ENCODE measurements at places on chromosomes 1 and 21. TPM values are rescaled to one million over a fixed set of nuclear protein-coding genes. Genes with fewer than 3 reads are reported as not detected.

- no peaks in the 10 kb centered on the region for H3K4me1 ChIP-seq
- DNase-seq, result no peak
- H3K27me3 ChIP-seq, result no peaks in the 10 kb centered on the region
- no peak overlapping the region for H3K27ac ChIP-seq
- H3K36me3 ChIP-seq, result no peaks in the 10 kb centered on the region
- no peak overlapping the region for H3K4me3 ChIP-seq
Observed at GRCh38 chr1:18240906-18241305, 133.3 kb downstream of the IGSF21 start.

DNA sequence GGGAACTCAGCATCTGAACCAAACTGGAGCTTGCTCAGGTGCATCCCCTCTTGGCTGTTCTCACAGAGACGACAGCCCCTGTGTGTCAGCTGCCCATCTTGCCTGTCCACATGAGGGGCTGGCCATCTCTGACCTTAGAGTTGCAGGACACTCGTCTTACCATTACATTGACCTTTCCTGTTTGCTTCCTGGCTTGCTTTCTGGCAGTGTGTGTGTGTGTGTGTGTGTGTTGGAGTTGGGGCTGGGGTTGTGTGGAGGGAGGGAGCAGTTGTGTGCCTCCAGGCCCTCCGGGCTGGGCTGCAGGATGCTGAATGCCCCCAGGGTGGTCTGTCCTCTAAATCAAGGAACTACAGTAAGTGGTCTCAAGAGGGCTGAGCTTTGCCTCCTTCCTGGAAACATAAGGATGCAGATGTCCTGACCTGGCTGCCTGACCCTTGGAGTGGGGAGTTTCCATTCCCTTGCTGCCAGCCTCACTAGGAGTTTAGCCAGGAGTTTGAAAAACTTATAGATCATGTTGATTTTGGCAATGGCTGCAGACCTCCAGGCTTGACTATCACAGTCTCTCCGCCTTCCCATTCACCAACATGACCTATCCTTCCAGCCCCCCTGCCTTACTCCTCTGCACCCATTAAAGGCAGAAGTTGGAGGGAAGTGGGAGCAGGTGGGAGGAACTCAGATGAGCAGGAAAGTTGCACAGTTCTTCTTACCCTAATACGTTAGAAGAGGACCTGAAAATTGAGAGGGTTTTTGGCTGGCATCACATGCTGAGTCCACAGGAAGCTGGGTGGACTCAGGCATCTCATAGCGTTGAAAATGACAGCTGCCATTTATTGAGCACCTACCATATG lies 19.0 kb downstream of the RASSF5 start:
- H3K4me1 ChIP-seq, result no peaks in the 10 kb centered on the region
- H3K27ac ChIP-seq, result no peak overlapping the region
- no peaks in the 10 kb centered on the region for H3K27me3 ChIP-seq
- no peaks in the 10 kb centered on the region for H3K36me3 ChIP-seq
- DNase-seq, result no peak

- DNase-seq, result no peak
- no peak overlapping the region for H3K4me3 ChIP-seq
- H3K27ac ChIP-seq, result no peak overlapping the region
- no peaks in the 10 kb centered on the region for H3K4me1 ChIP-seq
Observed at GRCh38 chr1:244137725-244138124, 86.6 kb downstream of the ZBTB18 start.

- no peaks in the 10 kb centered on the region for H3K27me3 ChIP-seq
- H3K27ac ChIP-seq, result no peak overlapping the region
- no peak for DNase-seq
- no peaks in the 10 kb centered on the region for H3K36me3 ChIP-seq
- H3K4me3 ChIP-seq, result no peak overlapping the region
Observed at GRCh38 chr1:7584643-7585042, 186.5 kb upstream of the VAMP3 start.

DNA sequence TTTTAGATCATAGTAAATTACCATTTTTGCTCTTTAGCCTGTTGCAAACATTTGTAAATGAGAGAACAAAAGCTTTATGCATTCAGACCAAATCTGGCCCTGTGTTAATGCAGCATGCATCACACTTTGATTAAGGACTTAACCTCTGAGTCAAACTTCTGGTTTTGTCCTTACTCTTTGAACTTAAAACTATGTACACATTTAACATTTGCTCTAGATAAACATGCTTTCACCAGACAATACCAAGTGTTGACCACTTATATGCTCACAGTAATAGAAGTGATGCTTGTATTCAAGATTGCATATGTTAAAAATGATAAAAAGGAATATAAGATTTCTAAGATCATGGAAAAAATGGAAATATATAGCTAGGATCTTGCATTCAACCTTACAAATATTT lies 1095.3 kb downstream of the ADGRL2 start:
- DNase-seq, result no peak
- H3K4me3 ChIP-seq, result no peak overlapping the region
- H3K27me3 ChIP-seq, result no peaks in the 10 kb centered on the region
- H3K36me3 ChIP-seq, result no peaks in the 10 kb centered on the region
- no peak overlapping the region for H3K27ac ChIP-seq
- no peaks in the 10 kb centered on the region for H3K4me1 ChIP-seq

- peak; percentile 84 for DNase-seq
- no peak overlapping the region for H3K4me3 ChIP-seq
- H3K27ac ChIP-seq, result no peak overlapping the region
- no peaks in the 10 kb centered on the region for H3K36me3 ChIP-seq
- H3K27me3 ChIP-seq, result no peaks in the 10 kb centered on the region
Observed at GRCh38 chr1:151828921-151829320, 2.7 kb downstream of the RORC start.

DNA sequence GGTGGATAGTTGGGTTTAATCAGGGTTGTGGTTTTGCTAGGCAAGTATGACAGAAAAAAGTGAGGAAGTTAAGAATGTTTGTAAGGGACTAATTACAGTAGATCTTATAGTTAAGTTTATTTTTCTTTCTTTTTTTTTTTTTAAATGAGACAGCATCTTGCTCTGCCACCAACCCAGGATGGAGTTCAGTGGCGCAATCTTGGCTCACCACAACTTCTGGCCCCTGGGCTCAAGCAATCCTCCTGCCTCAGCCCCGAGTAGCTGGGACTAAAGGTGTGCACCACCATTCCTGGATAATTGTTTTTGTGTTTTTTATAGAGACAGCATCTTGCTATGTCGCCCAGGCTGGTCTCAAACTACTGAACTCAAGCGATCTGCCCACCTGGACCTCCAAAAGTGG lies 41.7 kb downstream of the EYA3 start:
- DNase-seq, result no peak
- no peak overlapping the region for H3K4me3 ChIP-seq
- no peaks in the 10 kb centered on the region for H3K36me3 ChIP-seq
- no peaks in the 10 kb centered on the region for H3K4me1 ChIP-seq
- H3K27ac ChIP-seq, result no peak overlapping the region
- H3K27me3 ChIP-seq, result no peaks in the 10 kb centered on the region

DNA sequence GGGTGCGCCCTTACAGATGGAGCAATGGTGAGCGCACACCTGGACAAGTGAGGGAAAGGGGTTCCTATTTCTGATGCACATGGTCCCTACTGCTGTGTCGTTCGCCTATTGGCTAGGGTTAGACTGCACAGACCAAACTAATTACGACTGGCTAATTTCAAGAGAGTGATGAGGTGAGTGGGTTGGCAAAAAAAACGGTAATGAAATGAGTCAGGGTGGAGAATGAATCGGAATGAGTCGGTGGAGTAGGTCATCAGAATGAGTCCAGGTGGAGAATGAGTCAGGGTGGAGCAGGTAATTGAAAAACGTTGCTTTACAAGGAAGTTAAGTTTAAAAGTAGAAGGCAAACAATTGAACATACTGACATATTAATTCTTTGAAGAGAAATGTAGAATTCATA lies 79.8 kb downstream of the WDR4 start:
- H3K4me3 ChIP-seq, result no peak overlapping the region
- H3K4me1 ChIP-seq, result no peaks in the 10 kb centered on the region
- no peaks in the 10 kb centered on the region for H3K27me3 ChIP-seq
- DNase-seq, result no peak
- H3K27ac ChIP-seq, result no peak overlapping the region

DNA sequence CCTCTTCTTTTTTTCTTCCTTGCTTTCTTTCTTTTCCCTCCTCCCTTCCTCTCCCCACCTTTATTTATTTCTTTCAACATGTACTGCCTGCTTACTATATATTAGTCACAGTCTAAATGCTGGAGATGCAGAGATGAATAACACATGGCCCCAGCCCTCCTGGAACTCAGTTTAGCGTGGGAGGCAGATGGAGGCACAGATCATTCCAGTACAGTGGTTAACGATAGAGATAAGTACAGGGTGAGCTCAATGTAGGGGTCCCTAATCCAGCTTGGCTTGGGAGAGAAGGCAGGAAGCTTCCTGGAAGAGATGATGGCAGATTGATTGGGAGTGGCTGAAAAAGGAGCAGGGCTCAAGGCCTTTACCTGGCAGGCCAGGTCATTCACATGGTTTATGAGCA lies 55.6 kb upstream of the PPP2R5A start:
- no peak for DNase-seq
- H3K27me3 ChIP-seq, result no peaks in the 10 kb centered on the region
- H3K36me3 ChIP-seq, result no peaks in the 10 kb centered on the region
- no peak overlapping the region for H3K4me3 ChIP-seq
- H3K4me1 ChIP-seq, result no peaks in the 10 kb centered on the region

GRCh38 chr1:207658904-207659485 lies 14.1 kb downstream of the CR1L start:
- no peak for DNase-seq
- H3K4me3 ChIP-seq, result no peak overlapping the region
- no peaks in the 10 kb centered on the region for H3K36me3 ChIP-seq
- H3K4me1 ChIP-seq, result no peaks in the 10 kb centered on the region
- no peaks in the 10 kb centered on the region for H3K27me3 ChIP-seq

- H3K27ac ChIP-seq, result no peak overlapping the region
- no peaks in the 10 kb centered on the region for H3K36me3 ChIP-seq
- H3K27me3 ChIP-seq, result no peaks in the 10 kb centered on the region
Observed at GRCh38 chr1:45769261-45769932, 18.9 kb upstream of the IPP start.

DNA sequence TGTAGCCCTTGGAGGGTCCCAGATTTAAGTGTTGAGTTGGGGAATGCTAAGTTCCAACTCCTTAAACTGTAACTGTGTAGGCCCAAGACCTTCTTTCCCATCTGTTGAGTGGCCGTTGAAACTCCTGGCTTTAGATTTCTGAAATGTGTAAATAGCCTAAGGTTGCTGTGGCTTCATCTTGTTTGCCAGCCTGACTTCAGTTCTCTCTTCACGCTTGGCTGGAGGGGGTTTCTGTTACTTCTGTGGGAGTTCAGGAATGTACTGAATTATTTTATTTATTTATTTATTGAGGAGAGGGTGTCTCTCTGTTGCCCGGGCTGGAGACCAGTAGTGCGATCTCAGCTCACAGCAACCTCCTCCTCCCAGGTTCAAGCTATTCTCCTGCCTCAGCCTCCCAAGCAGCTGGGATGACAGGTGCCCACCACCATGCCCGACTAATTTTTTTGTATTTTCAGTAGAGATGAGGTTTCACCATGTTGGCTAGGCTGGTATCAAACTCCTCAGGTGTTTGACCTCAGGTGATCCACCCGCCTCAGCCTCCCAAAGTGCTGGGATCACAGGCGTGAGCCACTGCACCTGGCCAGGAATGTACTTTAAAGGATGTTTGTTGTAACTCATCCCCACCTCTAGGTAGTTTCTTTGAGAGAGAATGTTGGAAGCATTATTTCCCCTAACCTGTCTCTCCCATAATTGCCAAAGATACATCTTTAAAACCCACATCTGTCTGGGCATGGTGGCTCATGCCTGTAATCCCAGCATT lies 5.9 kb downstream of the TTC39A start:
- H3K4me3 ChIP-seq, result no peak overlapping the region
- no peaks in the 10 kb centered on the region for H3K36me3 ChIP-seq
- no peak overlapping the region for H3K27ac ChIP-seq
- H3K4me1 ChIP-seq, result no peaks in the 10 kb centered on the region
- DNase-seq, result no peak
- H3K27me3 ChIP-seq, result no peaks in the 10 kb centered on the region

GRCh38 chr1:19178734-19179398 lies 31.2 kb downstream of the UBR4 start:
- H3K4me1 ChIP-seq, result no peaks in the 10 kb centered on the region
- H3K4me3 ChIP-seq, result no peak overlapping the region
- no peaks in the 10 kb centered on the region for H3K27me3 ChIP-seq
- no peak overlapping the region for H3K27ac ChIP-seq

- no peak overlapping the region for H3K4me3 ChIP-seq
- H3K4me1 ChIP-seq, result no peaks in the 10 kb centered on the region
- no peaks in the 10 kb centered on the region for H3K27me3 ChIP-seq
- peak; percentile 23 for DNase-seq
- no peak overlapping the region for H3K27ac ChIP-seq
Observed at GRCh38 chr1:41547336-41547735, 62.9 kb upstream of the EDN2 start.

GRCh38 chr1:173383351-173383750 lies 93.8 kb upstream of the PRDX6 start:
- no peak overlapping the region for H3K4me3 ChIP-seq
- H3K36me3 ChIP-seq, result no peaks in the 10 kb centered on the region
- H3K27me3 ChIP-seq, result no peaks in the 10 kb centered on the region
- no peak overlapping the region for H3K27ac ChIP-seq

GRCh38 chr21:21200939-21201615 lies 202.9 kb downstream of the NCAM2 start:
- DNase-seq, result no peak
- no peak overlapping the region for H3K27ac ChIP-seq
- no peak overlapping the region for H3K4me3 ChIP-seq
- no peaks in the 10 kb centered on the region for H3K4me1 ChIP-seq
- no peaks in the 10 kb centered on the region for H3K36me3 ChIP-seq

DNA sequence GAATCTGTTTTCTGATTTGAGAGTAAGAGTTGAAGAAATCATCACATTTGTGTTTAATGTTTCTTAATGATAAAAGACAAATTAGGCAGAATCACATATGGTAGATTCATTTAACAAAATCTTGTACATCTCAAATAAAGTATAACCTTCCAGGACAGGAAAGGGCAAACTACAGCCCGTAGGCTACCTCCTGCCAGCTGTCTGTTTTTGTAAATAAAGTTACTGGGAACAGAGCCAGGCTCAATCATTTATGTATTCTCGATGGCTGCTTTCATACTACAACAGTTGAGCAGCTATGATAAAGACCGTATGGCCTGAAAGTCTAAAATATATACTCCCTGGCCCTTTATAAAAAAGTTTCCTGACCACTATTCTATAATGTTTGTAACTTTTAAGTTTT lies 204.1 kb downstream of the COL24A1 start:
- DNase-seq, result no peak
- no peak overlapping the region for H3K4me3 ChIP-seq
- no peaks in the 10 kb centered on the region for H3K36me3 ChIP-seq
- no peak overlapping the region for H3K27ac ChIP-seq
- H3K4me1 ChIP-seq, result no peaks in the 10 kb centered on the region
- H3K27me3 ChIP-seq, result no peaks in the 10 kb centered on the region

Gene TIE1
- total RNA-seq, result 10.4 TPM

Gene HAO2
- total RNA-seq, result not detected

Gene PEX19
- total RNA-seq, result 91.7 TPM

Gene MLLT11
- total RNA-seq, result 9.5 TPM
